Activated CD8-positive, alpha-beta T cell treated with anti-CD3 and anti-CD28 coated beads for 36 hours (primary cell): ENCODE measurements at places on chromosomes 6 and 20. TPM values are rescaled to one million over a fixed set of nuclear protein-coding genes. Genes with fewer than 3 reads are reported as not detected.

DNMT3B gene
- 2.9 TPM for total RNA-seq

DNA sequence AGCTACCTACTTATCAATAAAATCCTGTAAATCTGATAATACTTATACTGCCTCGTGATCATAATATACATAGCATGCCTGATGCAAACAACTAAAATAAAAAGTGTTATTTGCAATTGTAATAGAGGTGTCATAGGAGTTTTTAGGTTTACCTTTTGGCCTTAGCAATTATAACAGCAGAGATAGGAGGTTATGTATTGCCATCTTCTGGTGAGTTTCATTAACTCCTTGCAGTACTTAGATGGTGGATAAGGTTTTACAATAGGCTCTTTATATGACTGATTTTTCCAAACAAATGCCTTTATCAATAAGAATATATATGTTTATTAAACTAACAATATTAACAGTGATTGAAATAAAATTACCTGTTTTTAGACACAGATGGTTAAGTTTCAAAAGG lies 27.8 kb upstream of the MYCT1 start:
- H3K27ac ChIP-seq = no peak overlapping the region
- no peak for DNase-seq
- no peaks in the 10 kb centered on the region for H3K36me3 ChIP-seq
- no peak overlapping the region for H3K4me3 ChIP-seq
- peaks cover 16% of the 10 kb centered on the region for H3K27me3 ChIP-seq

GRCh38 chr20:35821807-35822242 lies 50.0 kb downstream of the PHF20 start:
- no peak for DNase-seq
- no peaks in the 10 kb centered on the region for H3K27me3 ChIP-seq
- H3K4me3 ChIP-seq = no peak overlapping the region
- H3K36me3 ChIP-seq = peaks cover 29% of the 10 kb centered on the region
- peaks cover 31% of the 10 kb centered on the region for H3K4me1 ChIP-seq
- no peak overlapping the region for H3K27ac ChIP-seq

GRCh38 chr20:16803965-16804792 lies 56.0 kb downstream of the OTOR start:
- no peaks in the 10 kb centered on the region for H3K36me3 ChIP-seq
- H3K27ac ChIP-seq = no peak overlapping the region
- H3K4me1 ChIP-seq = no peaks in the 10 kb centered on the region

TAB2 gene
- 69.1 TPM for total RNA-seq

OXT gene
- not detected for total RNA-seq

- DNase-seq = no peak
- H3K36me3 ChIP-seq = no peaks in the 10 kb centered on the region
- no peak overlapping the region for H3K4me3 ChIP-seq
- H3K4me1 ChIP-seq = no peaks in the 10 kb centered on the region
- H3K27me3 ChIP-seq = no peaks in the 10 kb centered on the region
- H3K27ac ChIP-seq = no peak overlapping the region
These were observed 314.7 kb upstream of the RSPO3 start for GRCh38 chr6:126803769-126804168.

- H3K4me3 ChIP-seq = no peak overlapping the region
- H3K27ac ChIP-seq = no peak overlapping the region
- no peaks in the 10 kb centered on the region for H3K36me3 ChIP-seq
- no peak for DNase-seq
- no peaks in the 10 kb centered on the region for H3K27me3 ChIP-seq
- no peaks in the 10 kb centered on the region for H3K4me1 ChIP-seq
These were observed 605.4 kb upstream of the HTR1E start for GRCh38 chr6:86331919-86332318.

ADGB gene
- not detected for total RNA-seq

- no peak overlapping the region for H3K27ac ChIP-seq
- DNase-seq = no peak
- peaks cover 22% of the 10 kb centered on the region for H3K4me1 ChIP-seq
- H3K36me3 ChIP-seq = peaks cover 72% of the 10 kb centered on the region
- no peaks in the 10 kb centered on the region for H3K27me3 ChIP-seq
- no peak overlapping the region for H3K4me3 ChIP-seq
These were observed 34.5 kb downstream of the NUP153 start for GRCh38 chr6:17672064-17672718.

- H3K27ac ChIP-seq = no peak overlapping the region
- no peaks in the 10 kb centered on the region for H3K27me3 ChIP-seq
- no peak overlapping the region for H3K4me3 ChIP-seq
- no peaks in the 10 kb centered on the region for H3K36me3 ChIP-seq
These were observed 16.1 kb upstream of the ZBTB22 start for GRCh38 chr6:33333666-33334065.

- peaks cover 56% of the 10 kb centered on the region for H3K4me1 ChIP-seq
- peak overlapping the region; percentile 98 for H3K4me3 ChIP-seq
- H3K27me3 ChIP-seq = no peaks in the 10 kb centered on the region
- H3K36me3 ChIP-seq = peaks cover 78% of the 10 kb centered on the region
- peak overlapping the region; percentile 88 for H3K27ac ChIP-seq
- DNase-seq = peak; percentile 44
These were observed 537 bp downstream of the TCP1 start for GRCh38 chr6:159788753-159789376.

TTI1 gene
- 34.1 TPM for total RNA-seq

C6orf15 gene
- not detected for total RNA-seq

DNA sequence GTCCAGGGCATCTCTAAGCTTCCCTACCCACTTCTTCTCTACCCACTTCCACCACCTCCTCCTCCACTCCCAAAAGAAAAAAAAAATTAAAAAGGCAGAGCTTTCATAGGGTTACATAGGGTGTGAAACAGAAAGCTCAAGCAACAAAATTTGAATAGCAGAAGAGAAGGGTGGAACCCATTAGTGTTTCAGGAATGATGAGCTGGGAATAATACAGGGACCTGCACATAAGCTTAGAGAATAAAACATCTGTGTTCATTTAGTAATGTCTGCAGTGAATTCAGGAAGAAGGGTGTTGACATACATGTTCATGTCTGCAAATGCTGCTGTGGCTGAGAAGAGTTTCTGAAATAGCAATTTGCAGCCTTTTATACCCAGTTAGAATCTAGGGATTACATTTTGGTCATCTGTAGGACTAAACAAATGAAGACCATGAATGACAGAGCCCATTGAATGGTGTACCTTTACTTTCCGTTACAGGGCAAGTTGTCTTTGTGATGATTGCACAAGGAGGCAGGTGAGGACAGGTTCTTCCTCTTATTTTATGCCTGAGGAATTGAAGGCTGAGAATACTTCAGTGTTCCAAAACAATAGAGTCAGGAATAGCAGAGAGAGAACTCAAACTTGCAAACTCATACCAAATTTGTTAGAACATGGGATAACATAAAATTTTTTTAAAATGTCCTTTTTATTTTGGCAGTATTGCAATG lies 975.1 kb downstream of the TFAP2A start:
- no peaks in the 10 kb centered on the region for H3K4me1 ChIP-seq
- no peak overlapping the region for H3K27ac ChIP-seq
- no peak overlapping the region for H3K4me3 ChIP-seq
- DNase-seq = no peak
- no peaks in the 10 kb centered on the region for H3K27me3 ChIP-seq

PRR18 gene
- total RNA-seq = 0.23 TPM

DNA sequence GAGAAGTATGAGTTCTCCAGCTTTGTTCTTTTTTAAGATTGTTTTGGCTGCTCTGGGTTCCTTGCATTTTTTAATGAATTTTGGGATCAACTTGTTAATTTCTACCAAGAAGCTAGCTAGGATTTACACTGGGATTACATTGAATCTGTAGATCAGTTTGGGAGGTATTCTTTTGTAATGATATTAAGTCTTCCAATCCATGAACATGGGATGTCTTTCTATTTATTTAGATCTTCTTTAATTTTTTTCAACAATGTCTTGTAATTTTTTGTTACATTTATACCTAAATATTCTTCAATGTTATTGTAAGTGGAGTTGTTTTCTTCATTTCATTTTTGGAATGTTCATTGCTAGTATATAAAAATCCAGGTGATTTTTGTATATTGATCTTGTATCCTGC lies 12.5 kb downstream of the PRIM2 start:
- H3K4me3 ChIP-seq = no peak overlapping the region
- H3K36me3 ChIP-seq = peaks cover 79% of the 10 kb centered on the region
- no peak for DNase-seq

DNA sequence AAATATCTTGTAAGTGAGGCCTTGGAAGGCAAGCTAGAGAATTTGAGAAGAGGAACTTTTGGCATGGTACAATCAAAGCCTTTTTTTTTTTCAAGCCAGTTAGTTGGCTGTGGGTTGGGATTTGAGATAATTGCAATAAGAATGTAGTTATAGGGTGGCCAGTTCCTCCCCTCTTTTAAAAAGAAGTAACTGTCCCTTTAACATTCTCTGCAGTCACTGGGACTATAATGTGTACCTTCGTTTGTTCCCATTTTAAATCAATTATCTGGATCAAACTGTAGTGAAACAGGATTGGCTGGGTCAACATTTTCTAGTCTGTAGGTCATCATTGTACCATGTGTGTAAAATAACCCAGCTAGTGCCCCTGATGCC lies 212.3 kb upstream of the LAMP5 start:
- H3K4me3 ChIP-seq = no peak overlapping the region
- no peaks in the 10 kb centered on the region for H3K4me1 ChIP-seq
- DNase-seq = no peak

- no peaks in the 10 kb centered on the region for H3K4me1 ChIP-seq
- H3K36me3 ChIP-seq = no peaks in the 10 kb centered on the region
- no peak overlapping the region for H3K27ac ChIP-seq
- DNase-seq = no peak
- no peak overlapping the region for H3K4me3 ChIP-seq
These were observed 90.0 kb upstream of the MAFB start for GRCh38 chr20:40778894-40779496.

CABLES2 gene
- total RNA-seq = 3.2 TPM

OR2B6 gene
- not detected for total RNA-seq

NMBR gene
- total RNA-seq = not detected

- no peak overlapping the region for H3K4me3 ChIP-seq
- no peaks in the 10 kb centered on the region for H3K27me3 ChIP-seq
- no peak overlapping the region for H3K27ac ChIP-seq
- no peak for DNase-seq
These were observed 726.6 kb upstream of the POU3F2 start for GRCh38 chr6:98107801-98108200.

GRCh38 chr6:72048080-72048479 lies 161.7 kb downstream of the RIMS1 start:
- H3K27me3 ChIP-seq = no peaks in the 10 kb centered on the region
- no peaks in the 10 kb centered on the region for H3K36me3 ChIP-seq
- no peaks in the 10 kb centered on the region for H3K4me1 ChIP-seq
- no peak overlapping the region for H3K4me3 ChIP-seq
- no peak overlapping the region for H3K27ac ChIP-seq

DNA sequence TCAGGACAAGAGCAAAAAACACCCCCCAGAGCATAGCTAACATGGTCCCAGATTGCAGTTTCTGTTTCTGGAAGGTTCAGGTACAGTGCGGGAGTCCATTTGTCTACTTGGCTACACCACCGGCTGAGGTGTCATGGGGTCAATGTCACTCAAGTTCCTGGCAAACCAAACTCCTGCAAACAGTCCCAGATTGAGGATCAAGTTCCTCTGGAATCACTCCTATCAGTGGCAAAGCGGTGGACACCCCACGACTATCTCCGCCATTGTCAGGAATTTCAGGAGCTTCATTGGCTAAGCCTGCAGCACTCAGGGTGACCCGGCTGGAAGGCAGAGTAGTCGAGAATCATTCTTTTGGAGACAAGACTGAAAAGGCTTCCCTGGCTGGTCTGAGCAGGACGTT lies 41.8 kb downstream of the SLC22A1 start:
- H3K27me3 ChIP-seq = no peaks in the 10 kb centered on the region
- no peak for DNase-seq
- no peaks in the 10 kb centered on the region for H3K36me3 ChIP-seq
- no peak overlapping the region for H3K27ac ChIP-seq

DNA sequence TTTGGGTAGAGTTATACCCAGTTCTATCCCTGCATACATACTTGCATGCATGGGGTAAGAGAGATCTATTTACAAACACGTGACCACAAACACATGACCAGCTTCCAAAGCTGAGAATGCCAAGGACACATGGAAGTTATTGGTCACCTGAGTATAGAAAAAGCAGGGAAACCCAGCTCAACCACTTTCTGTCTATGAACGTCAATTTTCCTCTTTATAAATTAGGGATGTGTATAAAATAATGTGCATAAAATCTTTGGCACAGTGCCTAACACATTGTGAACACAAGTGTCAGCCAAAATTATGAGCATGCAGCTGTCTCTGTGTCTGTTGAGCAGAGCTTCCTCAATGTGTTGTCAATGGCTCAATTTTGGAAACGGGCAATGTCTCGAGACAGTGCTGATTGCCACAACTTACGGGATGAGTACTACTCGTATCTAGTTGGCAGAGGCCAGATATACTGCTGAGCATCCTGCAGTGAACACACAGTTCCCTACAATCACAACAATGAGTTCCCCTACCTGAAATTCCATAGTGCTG lies 44.9 kb downstream of the TPD52L1 start:
- H3K36me3 ChIP-seq = no peaks in the 10 kb centered on the region
- no peaks in the 10 kb centered on the region for H3K27me3 ChIP-seq
- H3K4me3 ChIP-seq = no peak overlapping the region
- no peak for DNase-seq
- H3K27ac ChIP-seq = no peak overlapping the region
- H3K4me1 ChIP-seq = no peaks in the 10 kb centered on the region

- no peaks in the 10 kb centered on the region for H3K36me3 ChIP-seq
- H3K27ac ChIP-seq = no peak overlapping the region
- peaks cover 5% of the 10 kb centered on the region for H3K4me1 ChIP-seq
- H3K4me3 ChIP-seq = no peak overlapping the region
- no peaks in the 10 kb centered on the region for H3K27me3 ChIP-seq
- DNase-seq = no peak
These were observed 30.2 kb downstream of the TRAM2 start for GRCh38 chr6:52546678-52547077.

TINAG gene
- not detected for total RNA-seq

- H3K4me3 ChIP-seq = no peak overlapping the region
- H3K36me3 ChIP-seq = no peaks in the 10 kb centered on the region
- DNase-seq = no peak
- no peak overlapping the region for H3K27ac ChIP-seq
- no peaks in the 10 kb centered on the region for H3K4me1 ChIP-seq
These were observed 62.2 kb upstream of the MAP3K4 start for GRCh38 chr6:160929361-160929760.

- H3K36me3 ChIP-seq = no peaks in the 10 kb centered on the region
- no peak overlapping the region for H3K27ac ChIP-seq
- DNase-seq = no peak
- H3K4me3 ChIP-seq = no peak overlapping the region
- peaks cover 58% of the 10 kb centered on the region for H3K27me3 ChIP-seq
- peaks cover 6% of the 10 kb centered on the region for H3K4me1 ChIP-seq
These were observed 10.7 kb upstream of the GATA5 start for GRCh38 chr20:62486484-62486883.

- no peak overlapping the region for H3K27ac ChIP-seq
- H3K36me3 ChIP-seq = no peaks in the 10 kb centered on the region
- no peaks in the 10 kb centered on the region for H3K27me3 ChIP-seq
- no peak overlapping the region for H3K4me3 ChIP-seq
These were observed 51.5 kb upstream of the KIF25 start for GRCh38 chr6:167946007-167946406.

ENPP4 gene
- 6.6 TPM for total RNA-seq
